GM12865 (cell line): ENCODE measurements at places on chromosomes 11 and 22.
A peak's percentile ranks its signal among the peaks of the same experiment; 100 is the strongest.

DNA sequence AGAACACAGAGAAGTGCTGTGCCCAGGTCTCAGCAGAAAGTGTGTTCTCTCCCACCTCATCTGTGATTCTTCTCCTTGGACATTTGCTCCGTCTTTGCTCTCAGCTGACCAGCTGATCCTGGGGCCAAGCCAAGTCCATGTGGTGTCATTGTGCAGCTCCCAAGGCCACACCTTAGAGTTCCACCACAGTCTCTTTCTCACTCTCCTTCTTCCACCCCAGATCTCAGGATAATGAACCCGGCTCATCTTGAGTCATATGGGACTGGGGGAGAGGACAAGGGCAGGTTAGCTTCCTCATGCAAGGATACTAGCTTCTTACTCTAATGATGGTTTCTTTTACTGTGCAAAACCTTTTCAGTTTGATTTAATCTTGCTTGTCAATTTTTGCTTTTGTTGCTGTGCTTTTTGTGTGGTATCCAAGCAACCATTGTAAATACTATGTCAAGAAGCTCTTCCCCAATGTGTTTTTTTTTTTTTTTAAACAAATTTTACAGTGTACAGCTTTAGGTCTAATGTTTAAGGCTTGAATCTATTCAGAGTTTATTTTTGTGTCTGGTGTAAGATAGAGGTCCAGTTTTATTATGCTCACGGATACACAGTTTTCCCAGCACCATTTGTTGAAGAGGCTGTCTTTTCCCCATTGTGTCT is 75.0 kb upstream of the OR4B1 start:
- DNase-seq = no peak

- DNase-seq = no peak
Observed at GRCh38 chr11:92423115-92424034, 198.8 kb downstream of the FAT3 start.

DNA sequence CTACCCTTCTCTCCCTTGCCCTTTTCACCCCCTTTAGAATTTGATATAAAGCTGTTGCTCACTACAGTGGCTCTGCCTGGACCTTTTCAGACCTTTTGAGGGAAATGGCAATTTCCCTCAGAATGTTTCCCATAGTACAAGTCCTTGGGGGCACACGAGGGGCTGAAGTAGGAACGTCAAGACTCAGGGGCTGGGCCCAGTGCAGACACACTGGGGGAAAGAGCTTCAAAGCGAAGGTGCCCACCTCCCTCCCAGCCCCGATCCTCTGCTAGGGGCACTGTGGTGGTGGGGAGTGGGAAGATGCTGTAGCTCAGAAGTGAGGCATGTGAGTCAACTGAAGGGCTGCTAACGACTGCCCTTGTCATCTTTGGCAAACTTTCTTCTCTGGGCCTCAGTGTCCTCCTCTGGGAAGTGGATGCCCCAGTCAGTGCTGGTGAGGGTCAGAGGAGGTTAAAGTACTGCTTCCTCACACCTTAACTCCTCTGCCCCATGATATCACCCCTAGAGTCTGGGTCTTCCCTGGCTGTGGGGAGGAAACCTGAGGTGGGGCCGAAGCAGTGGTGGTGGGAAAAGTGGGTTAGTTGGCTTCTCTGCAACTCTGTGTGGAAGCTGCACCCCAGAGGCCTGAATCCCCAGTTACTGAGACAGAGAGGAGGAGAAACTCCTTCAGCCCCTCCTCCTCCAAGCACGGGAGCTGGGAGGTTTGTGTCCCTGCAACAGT is 425.3 kb upstream of the B3GAT1 start:
- DNase-seq = no peak

DNA sequence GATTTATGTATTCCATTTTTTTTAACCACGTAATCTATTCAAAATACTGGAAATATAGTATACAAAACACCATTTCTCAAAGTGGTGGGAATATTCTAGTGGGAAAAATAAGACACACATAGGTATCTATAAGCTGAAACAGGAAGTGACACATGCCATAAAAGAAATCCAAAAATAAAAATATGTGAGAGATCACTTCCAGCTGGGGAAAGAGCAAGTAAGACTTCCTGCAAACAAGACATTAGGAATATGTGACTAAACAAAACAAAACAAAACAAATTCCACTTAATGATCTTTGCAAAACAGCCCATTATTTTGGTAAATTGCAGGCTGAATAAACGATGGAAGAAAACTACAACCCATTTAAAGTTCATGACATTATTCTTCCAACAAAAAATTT is 107.3 kb upstream of the CEP126 start:
- DNase-seq = no peak

GRCh38 chr11:34864424-34864823 is 51.8 kb downstream of the APIP start:
- no peak for DNase-seq

- no peak for DNase-seq
Observed at GRCh38 chr11:121297872-121298271, 5.3 kb downstream of the SC5D start.

DNA sequence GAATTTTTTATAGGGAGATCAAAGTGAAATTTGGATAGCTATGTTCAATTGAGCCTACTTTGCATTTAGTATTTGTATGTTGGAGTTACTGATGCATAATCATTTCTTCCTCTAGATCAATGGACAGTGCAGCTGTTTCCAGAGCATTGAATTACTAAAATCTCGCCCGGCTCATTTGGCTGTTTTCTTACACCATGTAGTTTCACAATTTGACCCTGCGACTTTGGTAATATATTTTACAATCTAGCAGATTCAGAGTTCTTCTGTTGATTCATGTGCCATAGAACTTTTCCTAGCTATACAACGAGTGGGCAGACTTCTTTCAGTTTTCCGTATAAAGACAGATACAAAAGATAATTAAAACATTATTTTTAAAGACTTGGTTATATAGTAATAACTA is 70.0 kb upstream of the GRIK4 start:
- DNase-seq = no peak

DNA sequence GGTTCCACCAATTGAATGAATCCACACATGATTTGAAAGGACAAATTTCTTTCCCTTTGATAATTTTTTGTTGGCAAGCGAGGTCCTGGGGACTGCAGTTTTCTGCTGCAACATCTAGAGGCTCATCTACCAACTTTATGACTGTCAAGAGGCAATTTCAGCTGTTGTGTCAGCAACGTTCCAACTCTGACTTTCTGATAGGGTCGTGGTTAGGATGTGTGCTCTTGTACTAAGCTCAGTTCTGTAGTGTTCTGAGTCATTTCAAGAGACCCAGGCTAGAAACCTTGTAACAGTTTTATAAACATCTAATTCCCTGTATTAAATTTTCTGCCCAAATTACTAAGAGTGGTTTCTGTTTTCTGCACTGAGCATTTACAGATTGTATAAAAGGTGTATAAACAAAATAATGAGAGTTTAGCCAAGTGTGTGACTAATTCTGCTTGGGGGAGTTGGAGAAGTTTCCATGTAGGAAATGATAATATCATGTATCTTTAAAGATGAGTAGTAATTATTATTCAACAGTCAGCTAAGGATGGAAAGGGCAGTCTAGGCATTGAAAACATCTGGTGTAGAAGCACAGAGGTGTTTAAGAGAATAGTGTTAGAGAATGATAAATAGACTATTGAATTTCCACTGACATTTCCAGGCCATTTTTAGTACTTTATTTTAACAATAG is 72.2 kb downstream of the RBMXL2 start:
- peak; percentile 29 for DNase-seq

DNA sequence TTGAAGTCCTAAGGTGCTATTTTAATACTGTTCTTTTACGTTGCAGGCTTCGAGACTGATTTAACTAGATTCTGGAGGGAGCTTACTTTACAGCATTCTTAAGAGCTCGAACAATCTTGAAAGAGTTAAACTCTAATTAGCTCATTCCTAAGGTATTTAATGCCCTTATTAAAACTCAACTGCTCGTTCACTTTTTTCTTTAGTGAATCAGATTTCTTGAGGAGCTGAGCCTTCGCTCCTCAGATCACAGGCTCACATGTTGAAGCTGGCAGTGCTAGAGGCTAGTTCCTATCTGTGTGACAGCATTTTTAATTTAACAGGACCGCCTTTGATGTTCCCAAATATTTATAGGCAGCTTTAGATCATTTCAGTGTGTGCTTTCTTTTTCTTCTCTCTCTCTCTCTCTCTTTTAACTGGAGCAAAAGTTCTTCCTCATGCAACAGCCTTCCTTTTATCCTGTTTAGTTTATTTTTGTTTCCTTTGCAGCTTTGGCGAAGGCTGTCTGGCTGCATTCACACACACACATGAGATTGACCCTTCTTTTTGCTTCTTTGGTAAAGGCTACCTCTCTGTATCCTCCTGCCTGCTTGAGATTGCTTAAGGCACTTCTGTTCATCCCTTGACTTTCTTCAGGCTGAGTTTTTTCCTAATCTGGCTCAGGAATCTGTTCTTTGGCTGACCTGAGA is 21.0 kb downstream of the ZNRF3 start:
- DNase-seq = no peak

DNA sequence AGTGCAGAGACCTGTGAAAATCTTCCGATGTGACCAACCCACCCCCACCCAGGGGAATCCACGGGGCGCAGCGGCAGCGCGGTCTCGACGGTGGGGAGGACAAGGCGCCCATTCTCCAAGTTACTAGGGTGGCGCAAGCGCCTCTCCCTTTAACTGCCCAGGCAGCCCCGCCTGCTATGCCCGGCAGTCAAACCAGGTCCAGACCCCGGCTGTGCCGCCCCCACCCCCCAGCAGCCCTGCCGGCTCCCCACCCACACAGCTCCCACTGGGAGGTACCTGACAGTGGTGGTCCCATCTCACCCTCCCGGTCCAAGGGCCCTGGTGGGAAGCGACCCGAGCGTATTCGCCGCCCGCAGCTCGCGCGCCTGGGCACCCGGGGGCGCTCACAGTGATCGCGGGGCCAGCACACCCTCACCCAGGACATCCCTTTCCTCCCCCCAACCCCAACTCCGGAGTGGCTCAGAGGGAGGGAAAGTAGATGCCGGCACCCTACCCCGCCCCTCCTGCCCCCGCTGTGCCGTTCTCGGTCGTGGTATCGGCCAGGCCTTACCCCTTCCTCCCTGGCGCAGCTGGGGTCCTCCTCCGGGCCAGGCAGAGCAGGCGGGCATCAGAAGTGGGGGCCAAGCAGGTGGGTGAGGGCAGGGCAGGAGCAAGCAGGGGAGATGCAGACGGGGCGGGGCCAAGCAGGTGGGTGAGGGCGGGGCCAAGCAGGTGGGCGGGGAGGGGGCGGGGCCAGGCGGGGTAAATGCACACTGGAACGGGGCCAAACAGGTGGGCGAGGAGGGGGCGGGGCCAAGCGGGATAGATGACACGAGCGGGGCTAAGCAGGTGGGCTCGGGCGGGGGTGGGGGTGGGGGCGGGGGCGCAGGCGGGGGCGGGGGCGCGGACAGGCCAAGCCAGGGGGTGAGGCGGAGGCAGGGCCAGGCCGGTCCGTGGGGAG is at the start of gene TRPM5:
TSS of gene TRPM5 (minus strand) at position 634 of the 940 bp plus-strand sequence. CDS start 21,478 bp downstream, outside the sequence.
- no peak for DNase-seq

- no peak for DNase-seq
Observed at GRCh38 chr11:70399681-70400112, 1.4 kb downstream of the CTTN start.

- no peak for DNase-seq
Observed at GRCh38 chr11:71429701-71430100, 18.5 kb downstream of the DHCR7 start.

DNA sequence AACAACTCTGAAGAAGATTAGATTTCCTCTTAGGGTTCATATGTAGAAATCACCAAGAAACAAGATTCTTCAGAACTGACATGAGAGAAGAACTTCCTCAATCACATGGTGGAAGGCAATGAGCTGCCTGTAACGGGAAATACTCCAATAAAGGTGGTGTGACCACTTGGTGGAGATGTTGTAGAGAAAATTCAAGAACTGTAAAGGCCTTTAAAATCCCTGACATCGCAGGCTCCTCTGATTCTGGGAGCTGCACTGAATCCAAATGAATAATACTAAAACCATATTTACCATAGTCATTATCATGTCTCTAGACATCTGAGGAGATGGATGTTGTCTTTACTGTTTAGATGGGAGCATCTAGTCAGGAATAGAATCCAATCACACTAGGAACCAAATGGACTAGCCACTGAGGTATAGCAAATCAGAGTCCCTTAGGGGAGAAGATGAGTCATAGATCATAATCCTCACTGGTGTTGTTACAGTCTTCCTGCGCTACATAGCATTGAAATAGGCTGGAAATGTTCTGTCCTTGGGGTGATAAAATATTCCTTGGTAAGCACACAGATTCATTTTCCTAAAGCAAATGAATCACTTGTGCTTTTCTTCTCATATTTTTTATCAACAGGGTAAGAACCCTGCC is 321.6 kb upstream of the TENM4 start:
- DNase-seq = no peak

DNA sequence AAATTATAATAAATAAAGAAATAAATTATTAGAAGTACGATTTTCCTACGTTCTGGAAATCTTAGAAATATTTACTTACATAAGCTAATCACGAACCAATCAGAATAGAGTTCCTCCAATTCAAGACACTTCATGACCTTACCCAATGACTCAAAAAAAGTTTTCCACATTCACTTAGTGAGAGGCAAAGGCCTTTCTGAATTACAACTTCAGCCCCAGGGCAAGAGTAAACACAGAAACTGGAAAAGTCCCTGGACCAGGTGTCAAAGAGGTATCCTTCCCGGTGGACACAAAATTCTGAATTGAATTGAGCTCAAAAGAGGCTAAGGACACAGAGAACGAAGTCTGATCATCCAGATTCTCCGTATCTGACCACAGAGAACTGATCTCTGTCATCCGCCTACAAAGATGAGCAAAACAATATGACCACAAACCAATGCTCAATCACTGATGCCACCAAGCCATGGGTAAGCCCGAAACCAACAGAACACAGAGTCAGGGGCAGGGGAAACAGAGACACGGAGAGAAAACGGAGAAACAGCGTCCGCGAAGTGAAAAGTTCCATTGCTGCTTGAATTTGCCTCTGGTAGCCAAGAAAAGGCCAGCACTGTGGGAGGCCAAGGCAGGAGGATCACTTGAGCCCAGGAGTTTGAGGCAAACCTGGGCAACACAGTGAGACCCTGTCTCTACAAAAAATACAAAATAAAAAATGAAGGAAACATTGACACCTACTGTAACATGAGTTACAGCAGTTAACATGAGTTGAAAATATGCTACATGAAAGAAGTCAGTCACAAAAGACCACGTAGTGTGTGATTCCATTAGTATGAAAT is 6.8 kb downstream of the BID start:
- peak; percentile 88 for DNase-seq

GRCh38 chr22:39598017-39598965 is 27.7 kb downstream of the CACNA1I start:
- no peak for DNase-seq

GRCh38 chr11:75572744-75573143 is 10.7 kb downstream of the SERPINH1 start:
- DNase-seq = no peak

- DNase-seq = no peak
Observed at GRCh38 chr11:117993988-117994745, 8.0 kb downstream of the IL10RA start.

DNA sequence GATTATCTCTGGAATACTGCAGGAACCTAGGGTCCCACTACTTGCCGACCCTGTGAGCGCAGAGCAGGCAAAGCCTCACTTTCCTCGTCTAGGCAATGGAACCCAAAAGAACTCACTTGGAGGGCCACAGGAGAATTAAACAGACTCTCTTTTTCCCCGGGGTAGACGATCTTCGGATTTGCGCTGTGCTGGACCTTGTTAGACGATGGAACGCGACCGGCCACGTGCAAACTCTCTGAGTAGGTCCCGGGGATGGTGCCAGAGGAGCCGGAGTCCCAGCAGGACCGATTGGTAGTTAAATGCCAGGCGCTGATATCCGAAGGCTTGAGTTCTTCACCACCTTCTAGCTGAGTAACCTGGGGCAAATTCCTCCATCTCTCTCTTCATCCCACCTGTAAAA is 1.0 kb upstream of the SLC1A2 start:
- DNase-seq = no peak

GRCh38 chr22:49331878-49332277 is 495.8 kb downstream of the BRD1 start:
- no peak for DNase-seq
